Uterus (tissue), 4 donors: ENCODE measurements at places on chromosomes 1 and 21. TPM values are rescaled to one million over a fixed set of nuclear protein-coding genes. Genes with fewer than 3 reads are reported as not detected.

The WRAP73 gene
- total RNA-seq, result 31.7 TPM

The C1orf226 gene
- total RNA-seq, result 24.4 TPM

The LAMC2 gene
- 2.8 TPM for total RNA-seq

DNA sequence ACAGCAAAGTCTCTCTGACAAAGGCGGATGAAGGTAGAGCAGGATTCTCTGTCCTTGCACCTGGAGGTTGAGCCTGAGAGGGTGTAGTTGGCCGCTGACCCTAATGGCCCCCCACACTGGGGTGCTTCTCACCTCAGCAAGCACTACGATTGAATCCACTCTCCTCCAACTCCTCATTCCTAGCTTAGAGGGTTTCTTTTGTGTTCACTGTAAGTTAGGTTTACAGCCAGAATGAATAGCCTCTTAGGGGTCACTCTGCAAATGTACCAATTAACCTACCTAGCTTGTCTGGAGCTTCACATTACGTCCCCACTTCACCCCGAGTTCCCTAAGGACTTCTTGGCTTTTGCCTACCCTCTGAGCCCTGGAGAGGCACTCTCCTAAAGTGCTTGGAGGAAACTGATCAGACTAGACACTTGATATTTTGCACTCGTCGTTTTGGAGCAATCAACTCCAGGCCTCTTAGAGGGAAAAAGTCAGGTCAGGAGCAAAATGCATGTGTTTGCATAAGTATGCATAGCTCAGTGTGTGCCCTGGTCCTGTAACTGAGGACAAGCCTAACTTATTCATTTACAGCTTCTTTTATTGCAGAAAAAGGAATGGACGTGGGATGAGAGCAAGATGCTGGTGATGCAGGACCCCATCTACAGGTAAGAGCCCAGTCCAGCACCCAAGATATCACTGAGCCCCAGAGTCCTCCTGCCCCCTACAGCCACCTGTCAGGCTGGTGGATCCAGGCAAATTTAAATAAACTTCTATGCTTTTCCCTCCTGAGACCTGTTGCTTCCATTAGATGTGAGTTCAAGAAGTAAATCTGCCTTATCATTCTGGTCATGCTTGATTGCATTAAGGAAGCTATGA lies 76.4 kb downstream of the SPATA46 start:
- DNase-seq, result no peak

DNA sequence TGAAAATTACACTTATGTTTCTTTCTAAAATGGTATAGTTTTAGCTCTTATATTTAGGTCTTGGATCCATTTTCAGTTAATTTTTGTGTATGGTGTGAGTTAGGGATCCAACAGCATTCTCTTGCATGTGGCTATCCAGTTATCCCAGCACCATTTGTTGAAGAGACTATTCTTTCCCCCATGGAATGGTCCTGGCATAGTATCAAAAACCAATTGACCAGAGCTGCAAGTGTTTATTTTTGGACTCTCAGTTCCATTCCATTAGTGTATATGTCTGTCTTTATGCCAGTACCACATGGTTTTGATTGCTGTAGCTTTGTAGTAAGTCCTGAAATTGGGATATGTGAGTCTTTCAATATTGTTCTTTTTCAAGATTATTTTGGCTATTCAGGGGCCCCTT lies 14.3 kb downstream of the TTLL10 start:
- no peak for DNase-seq

The DFFA gene
- 41.6 TPM for total RNA-seq

The AKR7A3 gene
- not detected for total RNA-seq

The KCNJ6 gene
- total RNA-seq, result not detected

- DNase-seq, result no peak
These were observed 72.8 kb upstream of the CD55 start for GRCh38 chr1:207248544-207249198.

GRCh38 chr1:180953291-180954004 lies 40.8 kb downstream of the KIAA1614 start:
- DNase-seq, result no peak

- no peak for DNase-seq
These were observed 85.8 kb upstream of the ST6GALNAC5 start for GRCh38 chr1:76781447-76781846.

The TMEM39B gene
- 6.2 TPM for total RNA-seq

DNA sequence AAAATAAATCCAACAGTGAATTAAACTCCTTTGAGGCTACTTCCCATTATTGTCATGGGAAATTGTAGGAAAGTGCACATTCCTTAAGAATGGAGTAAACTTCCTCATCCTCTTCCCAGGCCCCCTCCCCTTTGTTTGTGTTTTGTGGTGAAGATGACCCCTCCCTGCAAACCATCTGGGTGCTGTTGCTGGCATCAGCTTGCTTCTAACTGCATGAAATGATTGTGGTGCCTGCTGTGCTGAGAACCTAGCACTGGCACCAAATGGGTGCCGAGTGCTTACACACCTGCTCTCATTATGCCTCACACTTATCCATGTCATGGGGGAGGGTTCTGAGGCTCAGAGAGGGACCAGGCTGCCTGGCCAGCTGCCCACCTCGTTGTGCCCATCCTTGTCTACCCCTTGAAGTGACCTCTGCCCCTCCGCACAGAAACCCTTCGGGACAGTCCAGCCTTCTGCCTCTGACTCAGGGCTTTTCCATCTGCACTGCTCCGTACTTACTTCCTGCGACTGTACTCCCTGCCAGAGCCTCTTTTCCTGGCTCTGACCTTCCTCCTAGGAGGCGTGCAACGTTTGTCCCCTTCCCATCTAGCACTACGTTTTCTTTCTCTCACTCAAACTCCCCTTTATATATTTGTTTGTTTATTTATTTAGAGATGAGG lies 30.6 kb downstream of the CAPN2 start:
- DNase-seq, result no peak

The TTLL10 gene
- 0.51 TPM for total RNA-seq

GRCh38 chr1:88302843-88303486 lies 381.1 kb upstream of the PKN2 start:
- DNase-seq, result no peak

The CNR2 gene
- total RNA-seq, result not detected

DNA sequence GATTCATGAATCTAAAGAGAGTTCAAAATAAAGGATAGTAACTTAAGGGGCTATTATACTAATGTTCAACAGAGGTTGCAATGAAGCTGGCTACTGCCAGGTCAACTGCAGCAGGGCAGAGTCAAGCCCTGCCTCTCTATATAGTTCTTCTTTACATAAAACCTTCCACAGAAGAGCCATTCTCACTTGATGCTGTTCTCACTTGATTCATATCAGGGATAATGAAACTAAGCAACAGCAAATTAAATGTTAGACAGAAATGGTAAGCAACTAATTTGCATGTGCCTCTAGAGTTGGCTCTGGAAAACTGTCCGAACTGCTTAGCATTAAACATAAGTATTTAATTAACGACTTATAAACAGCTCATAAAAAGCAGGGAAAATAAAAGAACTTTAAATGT lies 17.4 kb downstream of the CCSAP start:
- no peak for DNase-seq

DNA sequence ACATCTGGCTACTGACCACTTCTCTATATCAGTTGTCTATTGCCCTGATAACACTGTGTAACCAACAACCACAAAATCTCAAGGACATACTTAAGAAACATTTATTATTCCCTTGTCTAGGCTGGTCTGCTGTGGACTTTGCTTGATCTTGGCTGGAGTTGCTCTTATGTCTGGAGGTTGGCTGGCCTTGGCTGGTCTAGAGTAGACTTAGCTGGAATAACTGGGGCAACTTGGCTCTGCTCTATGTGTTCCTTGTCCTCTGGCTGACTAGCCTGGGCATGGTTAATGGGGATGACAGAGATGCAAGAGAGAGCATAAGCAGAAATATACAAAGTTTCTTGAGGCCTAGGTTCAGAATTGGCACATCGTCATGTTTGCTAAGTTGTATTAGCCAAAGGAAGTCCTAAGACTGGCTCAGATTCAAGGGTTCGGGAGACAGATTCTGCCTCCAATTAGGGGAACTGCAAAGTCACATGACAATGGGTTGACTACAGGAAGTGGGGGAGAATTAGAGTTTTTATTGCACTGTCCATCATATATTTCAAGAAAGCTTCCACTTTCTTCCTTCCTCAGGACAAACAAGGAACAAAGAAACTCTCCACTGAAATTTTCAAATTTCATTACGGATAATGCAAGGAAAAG lies 61.4 kb upstream of the HMCN1 start:
- DNase-seq, result no peak

DNA sequence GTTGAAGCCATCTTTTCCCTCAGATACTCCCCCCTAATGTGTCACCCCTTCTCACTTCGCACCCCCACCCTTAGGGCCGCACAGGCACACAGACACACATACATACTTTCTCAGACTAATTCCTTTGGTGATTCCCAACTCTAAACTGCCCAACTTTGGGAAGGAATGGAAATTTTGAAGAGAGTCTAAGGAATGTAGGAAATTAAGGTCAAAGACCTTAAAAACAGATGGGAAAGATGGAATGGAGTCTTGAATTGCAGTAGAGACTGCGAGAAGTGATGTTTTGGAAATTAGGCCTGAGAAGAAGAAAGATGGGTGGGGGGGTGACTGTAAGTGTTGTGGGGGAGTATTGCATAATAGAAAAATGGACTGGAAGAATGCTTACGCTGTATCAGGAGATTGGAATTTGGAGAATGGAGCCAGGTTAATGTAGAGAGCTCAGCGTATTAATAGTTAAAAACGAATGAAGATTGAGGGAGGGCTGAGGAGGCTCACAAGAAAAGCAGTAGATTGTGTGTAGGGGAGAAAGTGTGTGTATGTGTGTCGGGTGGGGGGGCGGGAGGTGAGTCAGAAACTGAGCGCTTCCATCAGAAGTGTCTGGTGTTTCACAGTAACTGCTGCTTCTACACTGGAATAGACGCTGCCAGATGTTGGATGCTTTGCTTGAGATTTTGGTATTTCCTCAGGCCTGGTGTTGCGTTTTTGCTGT lies 1.7 kb downstream of the PIP5K1A start:
- DNase-seq, result no peak
